ENCODE measurements at places on chromosomes 3 and 15. TPM values are rescaled to one million over a fixed set of nuclear protein-coding genes. Genes with fewer than 3 reads are reported as not detected.

GRCh38 chr15:70636540-70637165 is 126.7 kb downstream of the UACA start:
- H3K27ac ChIP-seq: no peak overlapping the region
- no peaks in the 10 kb centered on the region for H3K36me3 ChIP-seq
- H3K4me1 ChIP-seq: no peaks in the 10 kb centered on the region
- H3K27me3 ChIP-seq: no peaks in the 10 kb centered on the region
- DNase-seq: peak; percentile 8
- no peak overlapping the region for H3K4me3 ChIP-seq

The TMOD2 gene
- total RNA-seq: 30.3 TPM

The SCAANT1 gene
- not detected for total RNA-seq

- no peak overlapping the region for H3K4me3 ChIP-seq
- DNase-seq: no peak
- H3K4me1 ChIP-seq: no peaks in the 10 kb centered on the region
- H3K27ac ChIP-seq: no peak overlapping the region
- H3K27me3 ChIP-seq: no peaks in the 10 kb centered on the region
Measured at GRCh38 chr3:118380576-118380975, 654.1 kb downstream of the IGSF11 start.

DNA sequence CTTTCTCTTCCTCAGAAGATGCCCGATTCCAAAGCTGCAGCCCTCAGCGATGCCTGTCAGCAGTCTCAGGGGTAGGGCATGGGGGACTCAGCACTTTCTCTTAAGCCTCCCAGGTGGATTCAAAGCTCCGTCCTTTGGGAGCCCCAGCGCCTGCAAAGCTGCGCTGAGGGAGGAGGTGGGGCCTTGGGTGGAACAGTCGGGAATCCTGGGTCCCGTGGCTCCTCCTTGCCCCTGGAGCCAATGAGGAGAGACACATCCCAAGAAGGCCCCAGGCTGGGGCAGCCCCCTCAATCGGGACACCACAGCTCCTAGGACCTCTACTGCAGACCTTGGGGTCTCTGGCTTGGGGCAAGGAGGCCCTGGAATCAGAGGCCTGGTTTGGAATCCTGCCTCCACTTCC is 227.5 kb upstream of the IGF1R start:
- DNase-seq: peak; percentile 4
- peaks cover 9% of the 10 kb centered on the region for H3K4me1 ChIP-seq
- H3K36me3 ChIP-seq: no peaks in the 10 kb centered on the region

- DNase-seq: no peak
- no peak overlapping the region for H3K27ac ChIP-seq
- no peaks in the 10 kb centered on the region for H3K27me3 ChIP-seq
- peaks cover 16% of the 10 kb centered on the region for H3K36me3 ChIP-seq
- no peak overlapping the region for H3K4me3 ChIP-seq
Measured at GRCh38 chr3:179410331-179410730, 40.9 kb downstream of the GNB4 start.

DNA sequence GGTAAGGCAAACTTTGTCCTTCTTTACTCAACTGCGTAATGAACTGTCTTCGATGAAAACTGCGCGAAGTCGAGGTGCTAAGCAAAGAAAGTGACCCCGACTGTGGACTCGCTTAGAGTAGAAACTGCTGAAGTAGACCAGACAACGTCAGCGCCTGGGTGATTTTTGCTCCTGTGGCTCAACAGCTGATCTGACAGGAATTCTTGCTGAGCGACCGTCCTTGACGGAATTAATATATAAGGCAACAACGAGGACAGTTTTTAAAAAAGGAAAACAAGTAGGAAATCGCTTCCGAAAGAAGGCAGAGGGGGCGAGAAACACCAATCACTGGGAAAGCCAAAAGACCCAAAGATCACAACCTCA is 541 bp downstream of the RPS27L start:
- H3K36me3 ChIP-seq: peaks cover 4% of the 10 kb centered on the region
- no peaks in the 10 kb centered on the region for H3K27me3 ChIP-seq
- DNase-seq: no peak
- peaks cover 11% of the 10 kb centered on the region for H3K4me1 ChIP-seq
- peak overlapping the region; percentile 85 for H3K4me3 ChIP-seq
- H3K27ac ChIP-seq: peak overlapping the region; percentile 68

DNA sequence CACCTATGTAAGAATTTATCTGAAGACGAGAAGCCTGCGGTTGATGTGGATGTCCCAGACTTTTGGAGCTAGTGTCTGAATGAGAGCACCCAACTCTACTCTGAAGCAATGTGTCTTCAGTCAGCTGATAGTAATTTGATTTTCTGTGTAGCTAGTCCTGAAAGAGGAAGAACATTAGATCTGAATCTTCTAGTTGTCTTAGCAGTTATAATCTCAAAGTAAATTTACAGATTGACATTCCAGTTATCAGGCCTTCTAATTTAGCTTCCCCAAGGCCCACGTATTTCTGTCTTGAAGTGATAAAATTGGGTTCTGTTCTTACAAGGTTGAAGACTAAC is 1.5 kb downstream of the TCAIM start:
- H3K4me1 ChIP-seq: peaks cover 19% of the 10 kb centered on the region
- H3K4me3 ChIP-seq: no peak overlapping the region
- DNase-seq: no peak

DNA sequence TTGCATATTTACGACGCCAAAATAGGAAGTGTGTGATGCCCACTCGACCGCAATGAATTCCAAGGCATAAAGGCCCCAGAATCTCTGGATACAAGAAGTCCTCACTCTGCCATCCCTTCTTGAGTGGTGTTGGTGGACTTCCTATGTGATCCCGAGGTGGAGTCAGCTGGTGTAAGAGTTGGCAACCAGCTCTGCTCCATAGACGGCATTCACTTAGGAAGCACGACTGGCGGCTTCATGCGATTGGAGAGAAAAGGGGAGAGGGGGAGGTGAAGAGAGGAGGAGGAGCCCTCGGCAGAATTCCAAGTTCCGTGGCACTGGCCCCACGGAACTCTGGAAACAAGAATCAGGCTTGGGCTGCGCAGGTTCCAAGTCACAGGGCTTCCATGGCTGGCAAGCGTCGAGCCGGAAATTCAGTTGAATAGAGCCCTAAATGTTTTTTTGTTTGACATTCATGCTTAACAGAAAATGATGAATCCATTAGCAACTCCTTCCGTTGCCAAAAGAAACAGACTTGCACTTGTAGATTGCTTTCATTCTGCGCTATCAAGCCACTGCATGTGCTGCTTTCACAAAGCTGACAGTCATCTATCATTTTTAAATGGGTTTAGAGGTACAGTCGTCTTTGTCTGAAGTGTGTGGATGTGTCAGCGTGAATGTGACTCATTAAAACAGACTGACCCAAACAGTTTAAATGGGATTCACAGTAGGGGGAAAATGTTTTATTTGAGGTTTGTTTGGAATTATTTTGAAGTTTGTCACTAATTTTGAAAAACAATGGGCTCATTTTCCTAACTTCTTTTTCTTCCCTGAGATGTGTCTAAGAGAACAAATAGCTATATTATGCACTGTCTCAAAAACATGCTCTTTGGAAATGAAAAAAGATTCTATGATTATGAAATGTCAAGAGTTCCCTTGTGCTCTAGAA is 428.3 kb upstream of the ATP11B start:
- no peaks in the 10 kb centered on the region for H3K36me3 ChIP-seq
- H3K27me3 ChIP-seq: no peaks in the 10 kb centered on the region
- no peak overlapping the region for H3K4me3 ChIP-seq
- no peaks in the 10 kb centered on the region for H3K4me1 ChIP-seq

DNA sequence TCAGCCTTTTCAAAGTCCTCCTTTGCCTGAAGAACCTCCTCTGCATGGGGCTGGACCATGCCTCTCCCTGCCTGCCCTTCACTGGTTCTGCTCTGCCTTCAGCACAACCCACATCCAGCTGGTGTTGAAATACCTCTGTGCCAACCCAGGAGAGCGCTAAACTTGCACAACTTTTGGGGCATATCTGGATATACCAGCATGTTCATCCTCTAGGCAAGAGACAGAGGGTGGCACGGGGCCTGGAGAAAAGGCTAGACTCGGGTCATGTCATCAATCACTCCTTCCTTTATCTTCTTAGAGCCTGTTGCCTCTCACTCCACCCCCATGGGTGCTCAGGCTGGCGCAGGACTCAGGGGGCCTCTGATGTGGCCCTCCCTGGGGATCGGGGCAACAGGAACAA is 4.8 kb downstream of the SEMA4B start:
- peaks cover 2% of the 10 kb centered on the region for H3K36me3 ChIP-seq
- peaks cover 79% of the 10 kb centered on the region for H3K4me1 ChIP-seq
- no peaks in the 10 kb centered on the region for H3K27me3 ChIP-seq
- peak overlapping the region; percentile 55 for H3K27ac ChIP-seq
- H3K4me3 ChIP-seq: no peak overlapping the region

The RAB8B gene
- total RNA-seq: 61.3 TPM
